ENCODE measurements at places on chromosomes 16 and 17.

- no peak for DNase-seq
These were observed 10.3 kb upstream of the MED9 start for GRCh38 chr17:17466511-17466910.

GRCh38 chr16:87464691-87465300 is 28.0 kb downstream of the ZCCHC14 start:
- DNase-seq = peak; percentile 66

GRCh38 chr17:32958418-32958817 is 30.5 kb downstream of the TMEM98 start:
- no peak for DNase-seq

- DNase-seq = no peak
These were observed 5.7 kb downstream of the SMIM5 start for GRCh38 chr17:75638893-75639292.

- DNase-seq = no peak
These were observed 54.8 kb downstream of the VMP1 start for GRCh38 chr17:59762049-59762823.

DNA sequence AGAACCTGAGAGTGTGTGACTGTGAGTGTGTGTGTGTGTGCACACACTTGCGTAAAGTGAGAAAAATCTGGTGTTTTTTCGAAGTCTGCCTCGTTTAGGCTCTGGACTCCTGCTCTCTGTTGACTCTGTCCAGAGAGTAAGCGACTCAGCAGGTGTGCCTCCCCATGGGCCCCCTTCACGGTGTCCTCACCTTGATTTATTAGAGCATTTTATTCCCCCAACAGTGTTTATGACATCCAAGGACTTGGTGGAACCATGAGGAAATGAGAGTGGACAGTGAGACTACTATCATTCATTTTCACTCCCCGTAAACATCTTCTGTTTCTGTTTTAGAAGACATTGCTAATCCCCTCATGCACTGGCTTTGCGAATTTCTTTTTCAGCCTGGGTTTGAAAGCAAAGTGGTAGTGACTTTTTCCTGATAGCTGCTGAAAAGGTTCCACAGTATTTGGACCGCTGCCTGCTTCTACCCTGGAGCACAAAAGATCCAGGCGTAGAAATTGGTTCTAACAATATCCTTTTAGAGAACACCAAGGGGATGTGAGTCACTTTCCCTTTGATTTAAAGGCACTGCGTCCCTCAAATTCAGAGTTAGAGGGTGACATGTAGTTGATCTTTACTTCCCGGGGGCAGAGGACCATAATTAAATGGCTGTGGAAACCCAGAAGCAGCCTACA is 218.2 kb downstream of the WWOX start:
- DNase-seq = no peak

DNA sequence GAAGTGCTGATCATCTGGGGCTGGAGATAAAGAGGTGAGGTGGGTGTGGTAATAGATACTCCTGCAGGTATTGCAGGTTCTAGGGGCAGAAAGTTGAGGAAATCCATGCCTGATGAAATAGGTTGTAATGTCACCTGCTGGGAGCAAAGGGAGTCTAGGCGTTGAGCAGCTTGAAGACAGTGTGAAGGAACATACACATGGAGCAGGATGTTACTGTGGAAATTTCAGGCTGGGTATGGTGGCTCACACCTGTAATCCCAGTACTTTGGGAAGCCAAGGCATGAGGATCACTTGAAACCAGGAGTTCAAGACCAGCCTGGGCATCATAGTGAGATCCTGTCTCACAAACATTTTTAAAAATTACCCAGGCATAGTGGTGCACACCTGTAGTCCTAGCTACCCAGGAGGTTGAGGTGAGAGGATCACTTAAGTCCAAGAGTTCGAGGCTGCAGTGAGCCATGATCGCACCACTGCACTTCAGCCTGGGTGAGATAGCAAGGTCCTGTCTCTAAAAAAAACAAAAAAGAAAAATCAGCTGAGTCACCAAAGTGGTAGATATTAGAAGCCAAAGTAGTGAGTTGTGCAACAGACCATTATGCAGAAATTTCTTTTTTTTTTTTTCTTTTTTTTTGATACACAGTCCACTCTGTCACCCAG is 9.1 kb upstream of the CRYBA1 start:
- no peak for DNase-seq

GRCh38 chr16:63981639-63982038 is 1140.2 kb downstream of the CDH11 start:
- DNase-seq = no peak

DNA sequence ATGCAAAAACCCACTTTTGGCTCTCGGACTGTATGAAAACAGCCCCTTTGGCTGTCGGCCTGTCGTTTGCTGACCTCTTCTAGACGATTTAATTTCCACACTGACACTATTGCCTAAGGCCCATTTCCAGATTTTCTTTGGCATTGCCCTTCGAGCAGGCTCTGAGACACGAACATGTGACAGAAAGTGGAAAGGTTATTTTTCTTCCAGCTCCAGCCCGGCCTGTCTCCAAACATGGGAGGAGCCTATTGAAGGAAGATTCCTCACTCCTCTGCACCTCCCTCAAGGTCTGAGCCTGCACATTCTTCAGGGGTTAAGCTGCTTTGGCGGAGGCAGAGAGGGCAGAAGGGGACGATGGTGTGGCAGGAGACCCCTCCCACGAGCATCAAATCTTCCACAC is 85.9 kb upstream of the FOXF1 start:
- DNase-seq = no peak

GRCh38 chr16:23771642-23772041 is 16.8 kb downstream of the CHP2 start:
- no peak for DNase-seq

DNA sequence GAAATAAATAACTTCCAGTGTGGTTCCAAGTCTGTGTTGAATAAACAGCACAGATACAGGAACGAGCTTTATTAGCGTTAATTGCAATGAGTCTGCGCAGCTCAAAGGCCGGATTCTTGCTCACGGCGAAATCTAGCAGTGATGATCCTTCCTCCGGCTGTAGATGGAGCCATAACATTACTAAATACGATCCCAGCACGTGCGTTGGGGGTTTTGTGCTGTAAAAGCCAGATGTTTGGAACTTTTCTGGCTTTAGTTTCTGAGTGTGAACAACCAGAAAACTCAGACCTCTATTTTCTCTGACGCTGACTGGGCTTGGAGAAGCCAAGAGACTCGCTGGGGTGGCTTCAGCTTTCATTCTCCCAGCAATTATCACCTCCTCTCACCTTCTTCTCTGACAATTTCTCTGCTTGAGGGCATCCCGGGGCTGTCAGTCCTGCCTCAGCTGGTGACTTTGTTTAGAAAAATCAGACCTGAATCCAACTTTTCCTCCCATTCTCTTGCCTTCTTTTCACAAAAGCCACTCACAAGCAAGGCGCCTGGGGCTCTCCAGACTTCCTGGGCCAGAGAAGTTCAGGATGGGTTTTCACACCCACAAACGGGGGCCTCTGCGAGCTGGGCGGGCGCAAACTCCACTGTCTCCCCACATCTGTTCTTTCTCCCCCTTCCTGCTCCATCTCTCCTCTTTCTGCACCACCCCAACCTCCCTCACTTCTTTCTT is 47.1 kb upstream of the AKTIP start:
- DNase-seq = peak; percentile 53

DNA sequence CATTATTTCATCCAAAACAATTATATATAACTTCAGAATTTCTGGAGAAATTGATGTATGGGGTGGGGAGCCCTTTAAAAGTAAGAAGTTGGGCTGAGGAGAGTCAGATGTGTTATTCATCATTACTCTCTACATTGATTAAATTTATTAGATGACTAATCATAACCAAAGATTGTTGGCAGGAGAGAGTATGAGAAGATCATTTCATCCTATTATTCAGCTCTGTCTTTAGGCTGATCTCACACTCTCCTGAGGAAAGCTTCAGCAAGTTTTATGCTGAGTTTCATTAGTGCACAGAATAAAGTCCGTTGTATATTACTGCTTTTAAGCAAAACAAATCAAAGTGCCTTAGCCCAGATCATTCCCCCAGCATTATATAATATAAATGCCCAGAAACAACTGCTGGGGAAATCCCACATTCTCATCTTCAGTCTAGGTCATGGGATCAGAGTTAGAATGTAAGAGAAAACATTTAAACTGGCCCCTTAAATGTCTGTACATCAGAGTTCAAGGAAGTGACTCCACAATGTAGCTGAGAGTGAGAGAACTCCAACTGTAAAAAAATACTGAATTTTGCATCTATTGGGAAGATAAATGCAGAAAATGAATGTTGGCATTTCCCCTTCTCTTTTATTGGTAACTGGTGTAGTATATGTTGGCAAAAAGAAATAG is 130.1 kb upstream of the HLF start:
- no peak for DNase-seq

GRCh38 chr16:12951392-12951791 is 50.0 kb downstream of the SHISA9 start:
- DNase-seq = no peak

GRCh38 chr16:23174622-23175021 is 7.9 kb upstream of the SCNN1G start:
- no peak for DNase-seq

- DNase-seq = no peak
These were observed 7.7 kb upstream of the C17orf113 start for GRCh38 chr17:42058063-42058462.

- no peak for DNase-seq
These were observed 8.5 kb downstream of the ELMO3 start for GRCh38 chr16:67207249-67208091.

DNA sequence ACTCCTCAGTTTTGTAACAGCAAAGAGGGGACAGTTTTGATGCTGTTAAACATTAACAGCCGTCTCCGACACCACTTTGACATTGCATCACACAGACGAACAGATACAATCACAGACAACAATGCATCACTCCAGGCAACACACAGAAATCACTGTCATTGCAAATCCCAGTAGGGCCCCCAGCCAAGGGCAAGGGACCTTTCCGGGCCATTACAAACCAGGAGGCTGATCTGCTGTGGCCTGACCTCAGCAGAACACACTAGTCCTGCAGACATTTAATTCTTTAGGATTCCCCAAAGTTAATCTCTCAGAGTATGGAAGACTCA is 136.2 kb upstream of the RCVRN start:
- DNase-seq = no peak

- DNase-seq = no peak
These were observed 2.3 kb downstream of the TP53 start for GRCh38 chr17:7684851-7685532.

- DNase-seq = no peak
These were observed 20.1 kb downstream of the CIITA start for GRCh38 chr16:10897134-10897533.

DNA sequence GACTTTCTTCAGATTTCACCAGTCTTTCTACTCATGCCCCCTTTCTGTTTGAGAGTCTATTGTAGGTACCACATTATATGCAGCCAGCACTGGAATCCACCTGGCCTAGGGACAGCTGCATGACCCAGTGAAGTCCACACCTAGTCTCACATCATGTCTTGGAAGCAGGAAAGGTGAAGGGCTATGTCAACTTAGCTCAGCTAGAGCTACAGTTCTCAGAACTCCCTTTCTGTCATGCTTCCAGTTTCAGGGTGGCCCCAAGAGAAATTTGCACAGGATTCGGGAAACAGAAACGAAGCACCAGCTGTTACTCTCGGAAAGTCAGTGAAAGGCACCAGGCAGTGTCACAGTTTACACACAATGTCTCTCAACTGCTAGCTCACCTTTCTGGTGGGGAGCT is 51.6 kb upstream of the NLRP1 start:
- DNase-seq = no peak

DNA sequence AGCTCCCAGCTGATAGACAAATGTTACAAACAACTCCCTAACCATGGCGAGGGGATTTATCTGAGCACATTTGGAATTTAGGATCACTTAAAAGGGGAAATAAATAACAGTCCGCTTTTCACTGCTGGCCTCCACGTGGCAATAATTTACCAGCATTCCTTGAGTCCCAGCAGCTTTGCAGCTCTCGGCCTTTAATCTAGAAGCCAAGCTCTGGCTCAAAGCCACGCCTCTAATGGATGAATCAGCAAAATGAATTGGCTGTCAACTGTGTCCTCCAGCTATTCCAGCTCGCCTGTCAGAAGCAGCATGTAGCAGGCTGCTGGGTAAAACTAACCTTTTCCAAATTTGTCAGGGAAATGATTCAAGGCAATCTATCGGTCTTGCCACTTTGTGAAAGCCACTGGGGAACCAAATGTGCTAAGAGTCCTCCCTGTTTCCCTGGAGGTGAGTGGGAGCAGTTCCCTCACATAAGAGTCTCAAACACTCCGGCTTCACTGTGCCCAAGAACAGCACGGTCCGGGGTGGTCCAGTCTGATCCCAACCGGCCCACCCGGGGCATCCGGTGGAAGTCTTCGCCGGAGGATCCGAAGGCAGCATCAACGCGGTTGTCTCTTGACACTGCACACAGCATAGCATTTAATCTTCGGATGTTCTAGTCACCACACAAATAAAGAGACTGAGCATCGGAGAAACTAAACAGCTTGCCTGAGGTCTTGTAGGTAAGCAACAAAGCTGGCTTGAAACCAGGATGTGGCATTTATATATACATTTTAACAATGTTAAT is 143.3 kb downstream of the PARN start:
- DNase-seq = no peak

DNA sequence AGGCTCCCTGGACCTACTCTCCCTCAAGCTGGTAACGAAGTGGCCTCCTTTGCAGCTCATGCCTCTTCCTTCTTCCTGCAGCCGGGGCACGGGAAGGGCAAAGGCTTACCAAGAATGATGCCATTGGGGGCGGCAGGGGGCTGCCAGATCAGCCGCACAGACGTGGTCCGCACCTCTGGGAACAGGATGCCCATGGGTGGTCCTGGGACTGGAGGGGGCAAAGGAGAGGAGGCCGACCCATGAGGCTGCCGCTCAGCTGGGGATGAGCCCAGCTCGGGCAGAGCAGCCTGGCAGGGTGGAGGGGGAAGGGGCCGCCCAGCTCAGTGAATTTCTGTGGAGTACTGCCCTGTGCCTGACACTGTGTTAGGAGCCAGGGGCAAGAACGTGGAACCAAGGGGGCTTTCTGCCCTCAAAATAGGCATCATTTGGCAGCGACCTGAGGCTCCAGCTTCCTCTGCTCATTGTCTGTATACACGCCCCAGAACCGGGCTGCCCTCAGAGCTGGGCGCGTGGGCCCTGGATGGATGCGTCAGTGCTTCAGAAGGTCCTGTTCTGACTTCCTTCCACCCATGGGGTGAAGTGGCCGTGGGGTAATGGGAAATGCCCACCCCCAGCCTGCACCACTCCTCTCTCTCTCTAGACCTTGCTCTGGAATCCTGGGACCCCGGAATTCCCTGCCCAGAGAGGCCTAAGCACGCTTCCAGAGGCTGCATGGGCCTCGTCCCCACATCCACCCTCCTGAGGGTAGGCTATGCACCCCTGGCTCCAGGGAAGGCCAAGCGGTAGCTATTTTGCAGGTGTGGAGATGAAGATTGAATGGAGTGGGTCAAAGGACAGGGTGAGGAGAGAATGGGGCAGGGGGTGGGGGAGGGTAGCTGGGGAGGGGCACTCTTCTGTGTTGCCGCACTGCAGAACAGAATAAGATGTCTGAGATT is 79.8 kb upstream of the CDC42EP4 start:
- no peak for DNase-seq
